ENCODE measurements at places on chromosomes 1 and 21.

DNA sequence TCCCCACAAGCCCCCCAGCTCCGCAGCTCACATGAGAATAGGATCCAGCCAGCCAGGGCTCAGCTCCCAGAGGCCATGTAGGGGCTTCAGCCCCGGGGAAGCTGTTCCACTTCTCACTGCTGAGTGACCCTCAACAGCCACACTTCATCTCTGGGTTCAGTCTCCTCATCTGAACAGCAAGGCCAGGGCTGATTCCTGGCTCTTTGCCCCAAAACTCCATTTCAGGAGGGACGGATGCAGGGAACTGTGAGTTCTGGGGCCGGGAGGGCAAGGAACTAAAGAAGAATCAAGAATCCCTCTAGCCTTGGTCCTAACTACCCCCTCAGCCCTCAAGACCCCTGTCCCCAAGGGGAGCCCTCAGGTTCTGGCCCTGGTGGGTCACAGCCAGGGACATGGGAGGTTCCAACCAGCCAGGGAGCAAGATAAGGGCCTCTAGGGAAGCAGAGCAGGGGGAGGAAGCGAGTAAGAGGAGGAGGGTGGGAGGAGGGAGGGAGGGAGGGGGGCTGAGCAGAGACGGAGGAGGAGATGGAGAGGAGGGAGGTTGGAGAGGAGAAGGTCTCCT lies 13.1 kb downstream of the SDC3 start:
- DNase-seq = no peak

DNA sequence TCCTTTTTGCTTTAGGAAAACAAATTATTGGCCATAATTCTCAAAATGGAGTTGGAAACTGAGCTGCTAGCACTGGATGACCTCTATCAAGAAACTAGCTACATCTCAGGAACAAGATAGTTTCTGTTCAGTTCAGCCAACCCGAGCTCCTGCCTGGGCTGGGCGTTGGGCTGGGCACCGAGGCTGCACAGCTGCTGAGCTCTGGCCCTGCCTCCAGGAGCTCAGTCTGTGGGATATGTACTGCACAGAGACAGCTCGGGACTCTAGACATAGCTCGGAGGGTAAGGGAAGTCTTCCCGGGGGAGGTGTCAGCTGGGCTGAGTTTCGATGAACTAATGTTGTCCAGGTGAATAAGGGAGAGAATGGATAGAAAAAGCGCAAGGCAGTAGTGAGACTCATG lies 24.5 kb upstream of the SLC1A7 start:
- DNase-seq = no peak

- DNase-seq = no peak
These were observed 44.3 kb downstream of the LHX9 start for GRCh38 chr1:197961449-197961848.

- DNase-seq = no peak
These were observed 54.4 kb upstream of the C1orf174 start for GRCh38 chr1:3954170-3955169.

DNA sequence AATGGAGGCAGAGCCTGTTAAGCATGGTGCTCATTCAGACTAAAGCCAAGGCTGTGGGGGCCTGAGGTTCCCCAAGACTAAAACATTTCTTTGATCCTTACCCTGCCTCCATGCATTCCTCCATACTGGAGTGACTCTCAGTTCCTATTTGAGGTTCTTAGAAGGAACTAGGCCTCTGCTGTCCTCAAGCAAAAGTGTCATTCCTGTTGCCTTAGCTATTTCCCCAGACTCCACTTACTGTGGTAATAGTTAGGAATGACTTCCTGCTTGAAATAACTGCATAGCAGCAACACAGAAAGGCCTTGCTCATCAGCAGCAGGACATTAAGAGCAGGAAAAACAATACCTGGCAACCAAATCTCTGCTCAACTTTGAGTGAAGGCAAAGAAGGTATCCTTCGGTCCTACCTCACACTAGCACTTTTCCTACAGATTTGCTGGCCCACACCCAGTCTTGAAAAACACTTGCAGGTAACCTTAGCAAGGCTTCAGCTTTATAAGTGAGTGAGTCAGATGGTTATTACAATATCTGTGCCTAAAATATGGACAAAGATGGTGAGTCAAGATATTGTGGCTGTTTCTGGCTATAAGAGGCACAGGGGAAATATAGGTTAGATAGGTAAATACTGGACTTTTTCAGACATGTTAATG lies 14.8 kb downstream of the LRRC41 start:
- no peak for DNase-seq

All from posterior cingulate gyrus (tissue), 11 donors.